ENCODE measurements at places on chromosomes 11 and 22. TPM values are rescaled to one million over a fixed set of nuclear protein-coding genes. Genes with fewer than 3 reads are reported as not detected.

The CASP5 gene
- not detected for total RNA-seq

The MEN1 gene
- total RNA-seq: 19.6 TPM

The LRRC4C gene
- total RNA-seq: 0.12 TPM

The ELMOD1 gene
- total RNA-seq: not detected

The SMC1B gene
- total RNA-seq: not detected
